ENCODE measurements at places on chromosomes 4 and X.
A peak's percentile ranks its signal among the peaks of the same experiment; 100 is the strongest.

DNA sequence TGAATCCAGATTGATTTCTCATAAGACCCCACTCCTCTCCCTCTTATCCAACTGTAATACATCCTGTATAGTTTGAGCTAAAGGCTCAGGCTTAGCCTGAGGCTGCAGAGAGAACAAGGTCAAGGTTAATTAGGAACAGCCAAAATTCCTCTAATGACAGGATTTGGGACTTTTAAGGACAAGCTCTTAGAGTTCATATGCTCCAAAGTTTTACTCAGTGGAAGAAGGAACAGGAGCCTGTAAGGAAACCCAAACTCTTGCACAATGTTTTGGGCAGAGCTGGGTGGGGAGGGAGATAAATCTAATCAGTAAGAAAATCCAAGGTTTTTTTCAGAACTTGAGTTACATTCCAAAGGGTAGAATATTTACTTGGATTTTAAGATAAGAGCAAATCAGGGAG lies 238.8 kb downstream of the QDPR start:
- no peak for DNase-seq

DNA sequence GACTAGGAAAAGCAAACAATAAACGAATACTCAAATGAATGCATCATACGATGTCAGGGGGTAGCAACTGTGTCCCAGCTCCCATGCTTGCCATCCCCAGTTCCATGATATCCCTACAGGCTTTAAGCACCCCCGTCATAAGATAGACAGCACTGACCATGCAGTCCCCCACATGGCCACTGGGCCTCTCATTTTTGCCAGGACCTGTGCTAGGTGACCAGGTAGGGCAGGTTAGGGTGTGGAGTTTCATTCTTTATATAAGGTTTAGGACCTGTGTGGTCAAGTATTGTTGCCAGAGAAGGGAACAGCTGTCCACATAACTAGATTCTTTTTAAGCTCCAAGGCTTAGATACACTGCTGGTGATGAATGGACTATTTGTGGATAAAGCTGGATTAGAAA lies 9.7 kb downstream of the PPEF2 start:
- DNase-seq: no peak

DNA sequence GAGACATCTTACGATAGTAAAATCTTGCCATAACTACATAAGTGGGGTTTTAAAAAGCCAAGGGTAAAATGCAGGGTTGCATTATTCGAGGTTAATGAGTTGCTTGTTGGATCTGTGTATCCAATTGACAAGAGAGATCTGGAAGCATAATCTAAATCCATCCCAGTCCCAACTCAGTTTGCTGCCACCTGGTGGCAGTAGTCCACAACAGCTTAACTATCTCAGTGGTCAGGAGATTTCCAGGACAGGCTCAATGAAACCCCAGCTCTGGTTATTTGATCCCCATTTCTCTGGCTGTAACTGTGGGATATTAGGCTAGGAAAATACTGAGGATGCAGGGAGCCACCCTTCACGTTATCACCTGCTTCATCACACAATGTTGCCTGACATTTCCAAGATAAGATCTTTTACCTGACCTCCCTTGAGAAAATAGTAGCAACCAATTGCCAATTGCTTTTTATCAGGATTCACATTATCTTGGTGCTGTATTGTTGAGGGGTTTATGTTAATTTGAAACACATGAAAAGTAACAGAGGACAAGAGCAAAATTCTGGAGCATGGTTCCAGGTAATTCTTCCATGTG lies 88.2 kb upstream of the TNIP3 start:
- peak; percentile 41 for DNase-seq

DNA sequence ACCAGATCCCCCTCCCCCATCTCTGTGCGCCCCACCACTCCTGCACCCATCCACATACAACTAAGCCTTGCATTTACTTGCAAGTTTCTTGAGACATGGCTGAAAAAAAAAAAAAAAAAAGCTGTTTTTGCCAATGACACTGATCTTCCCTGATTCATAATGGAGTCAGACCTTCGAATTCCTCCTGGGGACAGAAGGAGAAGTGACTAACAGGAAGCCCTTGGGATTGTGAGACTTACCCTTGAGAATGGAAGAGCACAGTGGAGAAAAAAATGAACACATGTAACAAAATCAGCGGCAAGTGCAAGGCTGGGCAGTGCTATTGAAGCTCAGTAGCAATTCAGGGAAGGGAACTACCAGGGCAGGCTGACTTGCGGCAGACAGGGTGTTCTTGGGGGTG lies 288.4 kb downstream of the BCOR start:
- DNase-seq: no peak

GRCh38 chr4:119314356-119314755 lies 7.6 kb downstream of the FABP2 start:
- no peak for DNase-seq

DNA sequence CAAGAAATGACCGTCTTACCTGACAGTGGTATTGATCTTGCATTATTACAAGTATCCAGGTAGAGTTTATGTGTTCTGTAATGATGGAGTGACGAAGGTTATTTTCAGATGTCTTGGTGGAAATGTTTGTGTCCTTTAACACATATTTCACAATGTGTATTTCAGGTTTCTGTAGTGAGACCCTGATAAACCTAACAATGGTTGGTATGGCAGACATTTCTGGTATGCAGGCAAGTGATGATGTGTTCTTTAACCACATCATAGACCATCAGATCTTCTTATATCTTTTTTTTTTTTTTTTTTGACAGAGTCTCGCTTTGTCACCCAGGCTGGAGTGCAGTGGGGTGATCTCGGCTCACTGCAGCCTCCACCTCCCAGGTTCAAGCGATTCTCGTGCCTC lies 14.6 kb upstream of the ATXN3L start:
- DNase-seq: no peak

DNA sequence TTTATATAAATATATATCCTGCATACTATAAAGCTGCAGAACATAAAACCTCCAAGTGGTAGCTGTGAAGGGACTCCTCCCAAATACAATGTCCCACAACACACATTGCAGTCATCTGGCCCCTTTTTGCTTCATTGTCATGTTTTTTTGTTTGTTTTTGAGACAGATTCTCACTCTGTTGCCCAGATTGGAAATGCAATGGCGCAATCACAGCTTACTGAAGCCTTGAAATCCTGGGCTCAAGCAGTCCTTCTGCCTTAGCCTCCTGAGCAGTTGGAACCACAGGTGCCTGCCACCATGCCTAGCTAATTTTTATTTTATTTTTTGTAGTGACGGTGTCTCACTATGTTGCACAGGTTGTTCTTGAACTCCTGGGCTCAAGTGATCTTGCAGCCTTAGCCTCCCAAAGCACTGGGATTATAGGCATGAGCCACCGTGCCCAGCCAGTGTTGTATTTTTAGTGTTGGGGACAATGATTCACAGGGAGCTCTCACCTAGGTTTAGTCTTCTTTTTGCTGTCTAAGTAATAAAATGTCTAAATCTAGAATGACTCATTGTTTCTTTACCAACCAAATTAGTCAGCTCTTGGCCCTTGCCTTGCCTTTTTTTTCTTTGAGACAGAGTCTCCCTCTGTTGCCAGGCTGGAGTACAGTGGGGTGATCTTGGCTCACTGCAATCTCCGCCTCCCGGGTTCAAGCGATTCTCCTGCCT lies 24.0 kb upstream of the XIAP start:
- no peak for DNase-seq

DNA sequence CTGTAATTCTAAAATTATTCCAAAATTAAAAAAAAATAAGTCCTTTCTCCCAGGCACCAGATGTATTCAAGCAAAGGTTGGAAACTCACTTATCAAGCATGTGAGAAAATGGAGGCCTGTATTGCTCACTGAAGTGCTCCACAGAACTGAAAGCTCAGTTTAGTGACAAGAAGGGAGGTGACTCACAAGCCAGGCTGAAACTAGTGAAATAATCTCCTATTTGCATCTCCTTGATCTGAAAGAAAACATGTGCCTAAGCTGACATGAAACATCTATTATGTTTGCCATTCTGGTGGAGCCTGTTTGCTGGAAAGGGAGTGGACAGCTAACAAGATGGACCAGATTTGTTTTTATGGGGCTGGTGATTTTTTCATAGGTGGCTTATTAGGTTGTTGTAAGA lies 54.0 kb upstream of the AMELX start:
- DNase-seq: no peak

GRCh38 chrX:22155126-22155525 lies 117.6 kb upstream of the CBLL2 start:
- DNase-seq: no peak

GRCh38 chrX:3815896-3816664 lies 102.6 kb upstream of the PRKX start:
- DNase-seq: peak; percentile 44

DNA sequence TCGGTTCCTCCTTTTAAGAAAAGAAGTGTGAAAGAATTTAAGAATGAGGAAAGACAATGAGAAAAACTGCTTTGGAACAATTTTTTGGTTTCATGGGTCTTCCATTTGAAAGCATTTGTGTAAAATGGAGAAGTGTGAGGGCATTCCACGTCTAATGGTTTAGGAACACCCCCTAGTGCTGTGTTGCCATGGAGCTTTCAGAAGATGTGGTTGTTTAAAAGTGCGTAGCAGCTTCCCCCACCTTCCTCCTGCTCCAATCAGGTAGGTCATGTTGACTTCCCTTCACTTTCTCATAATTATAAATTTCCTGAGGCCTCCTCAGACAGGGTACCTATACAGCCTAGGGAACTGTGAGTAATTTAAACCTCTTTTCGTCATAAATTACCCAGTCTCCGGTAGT lies 50.0 kb downstream of the UGT2B10 start:
- no peak for DNase-seq
